Dermis microvascular lymphatic vessel endothelial cell (primary cell): ENCODE measurements at places on chromosomes 13 and 19. TPM values are rescaled to one million over a fixed set of nuclear protein-coding genes. Genes with fewer than 3 reads are reported as not detected.

CGB3 gene
- total RNA-seq = not detected in 2 replicates

COL5A3 gene
- 0.13 and 0.25 TPM in 2 replicates for total RNA-seq

ZNF358 gene
- total RNA-seq = 8.3 and 21.7 TPM in 2 replicates

PABPC3 gene
- under 0.01 TPM in 2 replicates for total RNA-seq

PDX1 gene
- total RNA-seq = not detected in 2 replicates

GRCh38 chr19:2213799-2214198, 22.3 kb downstream of the PLEKHJ1 start:
- no peak for DNase-seq

- DNase-seq = no peak
These were observed 148.9 kb downstream of the SHISA2 start for GRCh38 chr13:25902891-25903341.

- no peak for DNase-seq
These were observed 581.3 kb downstream of the DACH1 start for GRCh38 chr13:71285700-71286099.

GRCh38 chr19:1734321-1734966, 18.9 kb upstream of the ONECUT3 start:
- no peak for DNase-seq

- DNase-seq = peak; percentile 17
These were observed 47.2 kb downstream of the LYL1 start for GRCh38 chr19:13055213-13056051.

GRCh38 chr19:18995804-18996241, 37.5 kb downstream of the SUGP2 start:
- no peak for DNase-seq

DNA sequence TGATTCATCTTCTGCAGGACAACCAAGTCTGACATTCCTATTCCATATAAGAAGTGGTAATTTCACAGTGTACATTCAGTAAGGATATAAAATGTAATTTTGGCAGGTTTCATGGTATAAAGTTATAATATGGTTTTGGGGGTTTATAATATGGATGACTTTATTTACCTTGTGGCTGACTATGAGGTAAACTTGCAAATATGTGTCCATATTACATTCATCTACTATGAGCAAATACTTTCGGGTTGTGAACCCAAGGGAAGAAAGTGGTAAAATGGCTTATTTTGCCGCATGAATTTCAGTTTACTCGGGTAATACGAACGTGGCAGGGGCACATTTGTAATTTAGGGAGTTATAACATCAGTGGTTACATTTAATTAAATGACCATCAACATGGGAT, 86.7 kb upstream of the TNFSF11 start:
- no peak for DNase-seq

- DNase-seq = no peak
These were observed 340.9 kb downstream of the LIG4 start for GRCh38 chr13:107874456-107874855.

GRCh38 chr19:55082020-55082851, 6.6 kb downstream of the EPS8L1 start:
- peak; percentile 75 for DNase-seq

DNA sequence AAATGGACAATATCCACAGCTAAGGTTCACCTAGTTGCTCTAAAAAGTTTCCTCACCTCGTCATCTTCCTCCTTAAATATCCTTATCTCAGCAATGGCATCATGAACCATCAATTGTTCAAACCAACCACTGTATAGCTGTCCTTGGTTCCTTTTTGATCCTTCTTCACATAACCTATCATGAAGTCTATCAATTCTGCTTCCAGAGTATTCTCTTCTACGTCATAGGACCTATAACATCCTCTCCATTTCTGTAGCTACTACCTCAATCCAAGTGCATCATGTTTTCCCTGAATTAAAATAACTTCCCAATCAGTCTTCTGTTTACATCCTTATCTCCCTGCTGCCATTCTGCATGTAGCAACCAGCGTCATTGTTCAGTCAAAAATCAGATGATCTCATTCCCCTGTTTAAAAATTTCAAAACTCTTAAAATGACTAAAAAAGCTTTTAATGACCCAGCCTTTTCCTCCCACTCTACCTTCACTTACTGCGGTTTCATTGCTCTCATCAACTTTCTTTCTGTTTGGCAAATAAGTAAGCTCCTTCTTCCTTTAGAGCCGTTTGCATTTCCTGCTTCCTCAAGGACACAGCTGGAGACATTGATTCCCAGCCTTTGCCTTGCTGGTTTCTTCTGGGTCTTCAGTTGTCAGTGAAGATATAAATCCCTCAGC, 223.9 kb upstream of the MIR17HG start:
- no peak for DNase-seq

GRCh38 chr19:41416194-41416674, 10.9 kb downstream of the B3GNT8 start:
- DNase-seq = no peak

GRCh38 chr13:98280176-98280510, 103.1 kb upstream of the RNF113B start:
- no peak for DNase-seq

DNA sequence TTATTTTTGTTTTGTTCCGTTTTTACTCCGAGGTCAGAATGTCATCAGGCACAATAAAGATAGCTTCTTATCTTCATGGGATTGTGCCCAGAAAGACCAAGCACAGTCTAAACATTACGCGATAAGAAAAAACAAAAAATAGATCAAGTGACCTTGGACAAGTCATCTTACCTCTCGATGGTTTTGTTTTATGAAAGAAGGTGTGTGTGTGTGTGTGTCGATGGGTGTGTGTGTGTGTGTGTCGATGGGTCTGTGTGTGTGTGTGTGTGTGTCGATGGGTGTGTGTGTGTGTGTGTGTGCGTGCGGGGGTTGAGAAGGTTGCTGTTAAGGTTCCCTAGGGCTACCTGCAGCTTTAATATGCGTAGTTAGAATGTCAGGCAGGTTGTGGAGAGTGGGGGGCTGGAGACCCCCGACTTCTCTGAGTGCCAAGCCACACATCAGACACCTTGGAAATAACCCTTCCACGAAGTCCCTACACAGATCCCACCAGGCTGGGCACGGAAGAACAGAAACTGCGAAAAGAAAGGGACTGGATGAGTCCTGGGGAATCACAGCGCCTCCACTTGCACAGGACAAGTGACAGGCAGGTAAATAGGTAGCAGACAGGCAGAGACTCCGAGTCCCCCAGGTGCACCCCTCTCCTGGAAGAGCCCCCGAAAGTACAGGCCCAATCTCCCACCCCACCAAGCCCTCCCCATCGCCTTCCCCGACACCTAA, 458 bp upstream of the ATP8A2 start:
- DNase-seq = no peak

- no peak for DNase-seq
These were observed 138.5 kb upstream of the DACH1 start for GRCh38 chr13:72005455-72005854.

GRCh38 chr13:102195566-102196462, 206.0 kb downstream of the FGF14 start:
- DNase-seq = peak; percentile 21

DNA sequence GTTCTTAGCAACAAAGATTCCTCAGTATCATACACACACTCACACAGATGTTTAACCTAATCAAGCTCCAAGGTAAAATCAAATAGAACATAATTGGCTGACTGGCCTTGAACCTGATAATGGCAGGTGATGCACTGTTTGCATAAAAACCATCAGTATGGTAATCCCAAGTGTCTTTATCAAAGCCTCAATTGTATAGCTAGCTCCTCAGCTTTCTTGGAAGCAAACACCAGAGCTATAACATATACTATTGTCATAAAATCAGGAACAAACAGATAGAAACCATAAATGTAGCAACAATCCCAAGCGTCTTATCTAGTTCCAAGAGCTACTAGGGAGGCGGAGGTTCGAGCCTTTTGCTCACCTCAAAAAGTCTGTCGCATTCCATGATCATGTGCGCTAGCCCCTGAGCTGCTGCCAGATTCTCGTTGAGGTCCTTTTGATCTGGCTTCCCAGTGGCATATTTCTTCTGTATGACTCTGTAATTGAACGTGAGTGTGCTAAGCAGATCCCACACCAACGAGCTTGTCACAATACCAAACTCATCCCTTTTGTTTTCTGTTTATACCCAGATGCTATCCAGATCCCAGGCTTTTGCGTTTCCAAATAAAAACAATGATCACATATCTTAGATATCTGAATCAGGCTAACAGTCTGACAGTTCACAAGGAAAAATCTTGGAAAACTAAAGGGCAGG, 95.3 kb downstream of the KL start:
- DNase-seq = no peak
